T follicular helper cell (primary cell): ENCODE measurements at places on chromosomes 2 and 18.

DNA sequence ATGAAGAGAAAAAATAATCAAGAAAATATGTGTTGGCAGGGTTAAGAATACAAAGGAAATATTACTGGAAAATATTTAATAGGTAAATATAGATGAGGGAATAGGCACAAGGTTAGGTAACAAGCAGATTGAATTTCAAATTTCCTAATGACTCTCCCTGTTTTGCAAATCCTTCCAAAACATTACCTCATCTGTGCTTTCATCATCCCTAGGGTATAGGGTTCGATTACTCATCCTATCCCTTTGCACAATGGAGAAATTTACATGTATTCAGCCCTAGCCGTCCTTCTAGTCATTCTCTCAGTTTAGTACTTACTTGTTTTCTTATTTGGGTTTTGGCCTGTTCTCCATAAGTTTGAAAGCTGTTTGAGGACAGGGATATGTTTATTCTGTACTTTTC is 864.6 kb upstream of the FSHR start:
- no peak for DNase-seq

DNA sequence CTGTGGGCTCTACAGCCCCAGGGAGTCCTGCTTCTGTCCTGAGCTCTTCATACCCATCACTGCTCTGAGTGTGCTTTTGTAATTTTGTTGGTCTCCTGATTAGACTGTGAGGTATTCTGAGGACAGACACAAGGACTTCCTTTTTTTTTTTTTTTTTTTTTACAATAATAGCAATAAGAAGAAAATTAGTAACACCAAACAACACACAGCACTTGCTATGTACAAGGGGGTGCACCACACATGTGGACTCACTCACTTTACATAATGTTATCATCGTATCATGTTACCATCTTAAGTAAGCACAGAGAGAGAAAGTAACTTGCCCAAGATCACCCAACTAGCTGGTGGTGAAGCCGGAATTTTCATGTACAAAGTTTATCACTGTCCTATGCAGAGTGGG is 34.6 kb downstream of the MBP start:
- no peak for DNase-seq

- no peak for DNase-seq
Measured at GRCh38 chr2:105853354-105854088, 108.8 kb downstream of the NCK2 start.

DNA sequence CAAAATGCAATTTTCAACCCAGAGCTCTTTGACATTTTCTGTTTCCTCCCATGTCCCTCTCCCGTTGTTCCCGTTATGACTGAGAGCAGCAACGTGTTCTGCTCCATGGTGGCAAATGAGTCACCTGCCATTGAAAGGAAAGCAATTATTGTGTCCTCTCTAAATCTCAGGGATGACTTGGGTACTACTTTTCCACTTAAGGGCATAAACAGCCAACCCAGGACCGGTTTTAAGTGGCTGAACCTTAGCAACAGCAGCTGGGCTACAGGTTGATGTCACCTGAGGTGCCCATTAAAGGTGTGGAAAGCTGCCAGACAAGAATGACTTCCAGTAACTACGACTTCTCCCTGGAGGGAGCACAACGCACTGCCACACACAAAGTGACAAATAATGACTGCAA is 236.8 kb downstream of the NCKAP5 start:
- DNase-seq = no peak

- no peak for DNase-seq
Measured at GRCh38 chr2:118148133-118148532, 59.9 kb downstream of the INSIG2 start.

DNA sequence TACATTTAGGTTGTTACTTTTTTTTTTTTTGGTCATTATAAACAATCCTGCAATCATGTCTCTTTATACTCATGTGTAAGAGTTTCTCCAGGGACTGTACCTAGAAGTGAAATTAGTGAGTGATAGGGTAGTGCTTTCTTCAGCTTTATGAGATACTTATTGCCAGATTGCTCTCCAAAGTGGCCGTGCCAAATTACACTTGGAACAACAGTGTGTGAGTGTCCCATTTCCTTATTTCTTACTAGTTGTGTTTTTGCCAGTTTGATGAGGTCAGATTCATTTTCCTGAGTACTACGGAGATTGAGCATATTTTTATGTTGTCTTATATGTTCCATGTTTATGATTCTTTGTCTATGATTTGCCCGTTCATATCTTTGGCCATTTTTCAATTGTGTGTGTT is 39.2 kb downstream of the GALNT1 start:
- no peak for DNase-seq

DNA sequence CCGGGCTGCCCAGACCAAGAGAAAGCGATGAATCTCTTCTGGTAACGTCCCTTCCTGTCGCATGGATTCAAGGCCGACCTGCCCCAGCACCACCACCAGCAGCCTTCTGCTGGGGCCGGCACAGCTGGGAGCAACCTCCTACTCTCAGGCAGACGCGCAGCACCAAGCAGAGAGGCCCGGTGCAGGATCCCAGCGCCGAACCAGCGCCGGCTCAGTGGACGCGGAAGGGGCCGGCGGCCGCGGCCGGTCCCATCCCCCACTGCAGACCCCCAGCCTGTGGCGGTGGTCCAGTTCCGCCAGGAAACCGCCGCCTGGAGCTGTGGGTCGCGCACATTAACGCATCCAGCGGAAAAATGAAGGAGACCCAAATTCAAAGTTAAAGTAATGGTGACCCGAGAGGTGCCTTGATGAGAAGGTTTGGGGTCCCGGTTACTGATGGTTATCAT is 525 bp upstream of the MAL start:
- DNase-seq = no peak

DNA sequence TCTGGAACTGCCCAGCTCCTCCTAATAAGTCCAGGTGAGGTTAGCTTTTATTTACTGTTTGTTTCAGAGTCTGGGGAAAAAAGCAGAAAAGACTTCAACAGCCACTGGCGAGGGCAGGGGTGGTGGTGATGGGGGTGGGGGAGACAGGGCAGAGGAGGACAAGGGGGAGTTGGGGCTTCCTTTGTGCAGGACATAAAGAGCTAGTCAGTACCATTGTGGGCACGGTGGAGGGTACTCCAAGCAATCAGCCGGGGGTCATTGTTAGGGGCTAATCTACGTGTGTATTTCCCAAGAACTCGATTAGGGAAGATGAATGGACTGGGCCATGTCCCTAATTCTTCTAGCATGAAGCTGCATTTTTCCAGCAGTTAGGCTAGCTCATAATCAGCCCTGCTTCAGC is 2.8 kb upstream of the RAX start:
- no peak for DNase-seq

- DNase-seq = no peak
Measured at GRCh38 chr2:55961318-55961911, 37.8 kb upstream of the EFEMP1 start.

DNA sequence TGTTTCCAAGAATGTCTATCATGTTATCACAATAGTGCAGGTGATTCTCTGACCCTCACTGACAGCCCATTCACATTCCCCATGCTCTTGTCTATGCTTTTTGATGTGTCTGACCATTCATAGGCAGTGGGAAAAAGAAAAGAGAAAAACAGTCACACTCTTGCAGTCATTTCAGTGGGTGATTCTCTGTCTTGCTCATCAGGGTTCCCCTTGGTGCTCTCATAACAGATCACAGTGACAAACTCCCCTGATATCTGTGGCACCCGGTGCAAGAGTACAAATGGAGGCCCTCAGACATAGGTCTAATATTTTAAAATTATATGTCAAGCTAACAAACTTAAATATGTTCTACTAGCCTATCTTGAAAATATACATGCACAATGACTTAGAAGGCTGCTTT is 72.7 kb upstream of the PPP1CB start:
- DNase-seq = no peak

GRCh38 chr18:8367217-8367988 is 241.8 kb upstream of the RAB12 start:
- no peak for DNase-seq

DNA sequence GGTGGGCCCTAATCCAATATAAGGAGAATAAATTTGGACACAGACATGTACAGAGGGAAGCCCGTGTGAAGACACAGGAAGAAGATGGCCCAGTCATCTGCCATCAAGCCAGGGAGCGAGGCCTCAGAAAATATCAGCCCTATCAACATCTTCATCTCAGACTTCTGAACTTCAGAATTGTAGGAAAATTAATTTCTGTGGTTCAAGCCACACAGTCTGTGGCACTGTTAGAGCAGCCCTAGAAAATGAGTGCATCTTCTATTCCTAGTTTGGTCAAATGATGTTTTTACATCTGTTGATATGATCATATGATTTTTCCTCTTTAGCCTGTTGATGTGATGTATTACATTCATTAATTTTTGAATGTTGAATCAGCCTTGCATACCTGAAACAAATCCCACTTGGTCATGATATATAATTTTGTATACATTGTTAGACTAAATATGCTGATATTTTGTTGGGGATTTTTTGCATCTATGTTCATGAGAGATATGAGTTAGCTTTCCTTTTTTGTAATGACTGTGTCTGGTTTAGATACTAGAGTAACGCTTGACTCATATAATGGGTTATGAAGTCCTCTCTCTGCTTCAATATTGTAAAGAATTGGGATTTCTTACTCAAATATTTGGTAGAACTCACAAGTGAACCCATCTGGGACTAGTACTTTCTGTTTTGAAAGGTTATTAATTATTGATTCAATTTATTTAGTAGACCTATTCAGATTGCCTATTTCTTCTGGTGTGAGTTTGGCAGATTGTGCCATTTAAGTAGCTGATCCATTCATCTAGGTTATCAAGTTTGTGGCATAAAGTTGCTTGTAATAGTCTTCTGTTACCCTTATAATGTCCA is 451.4 kb downstream of the EIPR1 start:
- no peak for DNase-seq

DNA sequence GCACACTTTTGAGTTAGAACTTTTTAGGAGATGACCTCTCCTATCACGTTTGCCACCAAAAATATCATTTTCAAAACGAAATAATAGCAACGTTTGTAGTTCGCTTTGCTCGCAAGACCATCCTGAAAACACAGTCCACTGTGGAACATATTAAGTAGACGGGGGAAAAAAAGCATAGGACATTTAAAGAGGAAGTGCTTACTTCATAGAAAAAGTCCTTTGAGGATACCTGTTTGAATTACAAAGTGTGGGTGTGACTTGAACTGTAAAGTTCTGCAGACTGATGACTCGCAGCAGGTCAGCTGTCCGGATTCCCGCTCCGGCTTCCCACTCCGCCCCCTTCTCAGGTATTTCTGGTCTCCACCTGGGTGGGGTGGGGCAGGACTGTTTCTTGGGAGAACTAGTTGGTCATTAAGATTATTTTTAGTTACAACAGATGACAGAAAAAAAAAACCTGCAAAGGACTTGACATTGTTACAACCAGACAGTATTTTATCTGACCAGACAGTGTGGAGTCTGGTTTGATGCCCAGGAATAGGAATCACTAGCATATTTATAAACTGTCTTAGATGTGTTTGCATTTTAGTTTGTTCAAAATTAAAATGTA is 13.3 kb downstream of the CNOT11 start:
- DNase-seq = no peak

GRCh38 chr2:44922776-44923175 is 18.7 kb upstream of the SIX3 start:
- no peak for DNase-seq

GRCh38 chr2:216078776-216079175 is 2.8 kb downstream of the PECR start:
- DNase-seq = no peak

GRCh38 chr2:16323126-16323520 is 342.5 kb downstream of the CYRIA start:
- DNase-seq = no peak

- DNase-seq = no peak
Measured at GRCh38 chr2:206092297-206092696, 6.3 kb upstream of the INO80D start.

DNA sequence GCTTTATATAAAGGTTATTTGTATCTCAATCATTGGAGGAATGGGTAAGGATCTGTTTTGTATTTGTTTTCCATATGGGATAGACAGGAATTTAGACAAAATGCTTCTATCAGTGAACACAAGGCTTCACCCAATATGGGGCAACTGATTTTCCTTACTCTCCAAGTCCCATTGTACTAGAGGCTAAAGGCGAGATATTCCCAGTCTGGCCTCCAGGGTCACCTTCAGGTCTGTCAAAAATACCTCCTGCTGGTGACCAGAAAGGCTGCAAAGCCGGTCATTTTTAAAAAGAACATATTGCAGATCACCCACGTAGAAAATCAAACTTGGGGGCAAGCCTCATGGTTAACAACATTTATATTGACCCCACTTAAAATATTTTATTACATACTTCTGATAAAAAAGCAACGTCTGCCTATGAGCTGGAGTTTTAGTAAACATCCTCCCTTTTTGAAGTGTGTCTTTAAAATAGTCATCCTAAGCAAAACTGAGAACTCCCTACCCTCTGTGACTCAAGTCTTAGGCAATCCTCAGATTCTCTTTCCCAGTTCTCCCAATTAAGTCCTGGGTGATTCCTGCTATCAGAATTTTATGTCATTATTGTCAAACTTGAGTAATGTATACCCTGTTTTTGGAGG is 276.6 kb downstream of the MREG start:
- no peak for DNase-seq

GRCh38 chr18:75036917-75037688 is 171.8 kb downstream of the PTGR3 start:
- no peak for DNase-seq
